Smooth muscle cell of the umbilical artery (primary cell): ENCODE measurements at places on chromosomes 11 and 22. TPM values are rescaled to one million over a fixed set of nuclear protein-coding genes. Genes with fewer than 3 reads are reported as not detected.

The USP35 gene
- 10.1 and 17.9 TPM in 2 replicates for total RNA-seq

The RBM4 gene
- total RNA-seq, result 92.7 and 93.8 TPM in 2 replicates

The OR4D5 gene
- total RNA-seq, result not detected in 2 replicates

The DLG2 gene
- 1.5 and 2.1 TPM in 2 replicates for total RNA-seq

The CCND1 gene
- total RNA-seq, result 867 and 1,962 TPM in 2 replicates

The MPEG1 gene
- not detected in 2 replicates for total RNA-seq

The KRTAP5-11 gene
- total RNA-seq, result not detected in 2 replicates

The KLHL35 gene
- total RNA-seq, result 2.9 and 3.3 TPM in 2 replicates

The TIMP3 gene
- 876 and 1,947 TPM in 2 replicates for total RNA-seq

The HEPHL1 gene
- under 0.01 and 0.09 TPM in 2 replicates for total RNA-seq

The BIK gene
- total RNA-seq, result not detected in 2 replicates

The OR52H1 gene
- total RNA-seq, result 0.30 and 0.42 TPM in 2 replicates

The BRSK2 gene
- total RNA-seq, result 0.65 and 0.89 TPM in 2 replicates

The TFIP11 gene
- 33.0 and 42.4 TPM in 2 replicates for total RNA-seq

The RTN4RL2 gene
- total RNA-seq, result 0.05 TPM in 1 of 2 replicates, not detected in the other

The HBD gene
- total RNA-seq, result not detected in 2 replicates

The FOLR2 gene
- total RNA-seq, result not detected in 2 replicates

The TUBA8 gene
- total RNA-seq, result 0.18 TPM in 1 of 2 replicates, not detected in the other

The GNB1L gene
- total RNA-seq, result 5.3 and 7.0 TPM in 2 replicates

The RCOR2 gene
- total RNA-seq, result 2.7 and 4.0 TPM in 2 replicates

The RAB39A gene
- total RNA-seq, result not detected in 2 replicates

The MMP10 gene
- total RNA-seq, result 1.3 and 2.1 TPM in 2 replicates

The RIMBP3C gene
- total RNA-seq, result 0.14 and 0.59 TPM in 2 replicates

The NOX4 gene
- 4.2 and 9.5 TPM in 2 replicates for total RNA-seq

The ZC3H12C gene
- total RNA-seq, result 18.7 and 24.9 TPM in 2 replicates

The GRAP2 gene
- not detected in 2 replicates for total RNA-seq

The CHRNA10 gene
- total RNA-seq, result 0.59 and 0.88 TPM in 2 replicates

The FLRT1 gene
- total RNA-seq, result 0.09 and 0.59 TPM in 2 replicates

The GLYATL2 gene
- total RNA-seq, result 0.97 and 1.8 TPM in 2 replicates

The APOA4 gene
- not detected in 2 replicates for total RNA-seq

The CCDC116 gene
- total RNA-seq, result under 0.01 and 0.18 TPM in 2 replicates

The OR4D6 gene
- total RNA-seq, result not detected in 2 replicates

The PEX26 gene
- 14.8 and 27.1 TPM in 2 replicates for total RNA-seq

The TNNT3 gene
- total RNA-seq, result not detected in 2 replicates

The JAML gene
- total RNA-seq, result not detected in 2 replicates

The CCDC34 gene
- 3.6 and 5.2 TPM in 2 replicates for total RNA-seq

The NXPE4 gene
- total RNA-seq, result not detected in 2 replicates

The PRR33 gene
- total RNA-seq, result not detected in 2 replicates

The STK33 gene
- total RNA-seq, result 4.3 and 5.3 TPM in 2 replicates

The C11orf87 gene
- total RNA-seq, result under 0.01 and 0.23 TPM in 2 replicates

The FOLR1 gene
- not detected in 2 replicates for total RNA-seq

The OR10S1 gene
- not detected in 2 replicates for total RNA-seq

The OR6T1 gene
- total RNA-seq, result not detected in 2 replicates

The FAM181B gene
- total RNA-seq, result not detected in 2 replicates

The CCDC87 gene
- 0.32 and 0.89 TPM in 2 replicates for total RNA-seq

The GLB1L3 gene
- total RNA-seq, result not detected in 2 replicates

The NRGN gene
- 0.28 TPM in 1 of 2 replicates, not detected in the other for total RNA-seq

The ART1 gene
- not detected in 2 replicates for total RNA-seq

The ACRV1 gene
- total RNA-seq, result not detected in 2 replicates

The SAA2 gene
- total RNA-seq, result 0.30 TPM in 1 of 2 replicates, not detected in the other

The POU2AF2 gene
- not detected in 2 replicates for total RNA-seq

The RHOD gene
- 9.7 and 10.1 TPM in 2 replicates for total RNA-seq

The AP1B1 gene
- 49.6 and 85.1 TPM in 2 replicates for total RNA-seq

The TSSK2 gene
- total RNA-seq, result not detected in 2 replicates

The PIWIL4 gene
- 0.89 and 2.5 TPM in 2 replicates for total RNA-seq

The C22orf42 gene
- total RNA-seq, result not detected in 2 replicates

The SCGB2A2 gene
- not detected in 2 replicates for total RNA-seq
